Fibroblast of gingiva (primary cell): ENCODE measurements at places on chromosomes 3 and 15.

GRCh38 chr15:48596841-48597240, 48.7 kb downstream of the FBN1 start:
- DNase-seq = peak; percentile 33

- no peak for DNase-seq
These were observed 144.1 kb upstream of the GALNT15 start for GRCh38 chr3:16030342-16030741.

GRCh38 chr15:83992324-83993031, 243.1 kb upstream of the GOLGA6L4 start:
- no peak for DNase-seq

- DNase-seq = no peak
These were observed 14.4 kb upstream of the ALDH1L1 start for GRCh38 chr3:126194713-126195305.

DNA sequence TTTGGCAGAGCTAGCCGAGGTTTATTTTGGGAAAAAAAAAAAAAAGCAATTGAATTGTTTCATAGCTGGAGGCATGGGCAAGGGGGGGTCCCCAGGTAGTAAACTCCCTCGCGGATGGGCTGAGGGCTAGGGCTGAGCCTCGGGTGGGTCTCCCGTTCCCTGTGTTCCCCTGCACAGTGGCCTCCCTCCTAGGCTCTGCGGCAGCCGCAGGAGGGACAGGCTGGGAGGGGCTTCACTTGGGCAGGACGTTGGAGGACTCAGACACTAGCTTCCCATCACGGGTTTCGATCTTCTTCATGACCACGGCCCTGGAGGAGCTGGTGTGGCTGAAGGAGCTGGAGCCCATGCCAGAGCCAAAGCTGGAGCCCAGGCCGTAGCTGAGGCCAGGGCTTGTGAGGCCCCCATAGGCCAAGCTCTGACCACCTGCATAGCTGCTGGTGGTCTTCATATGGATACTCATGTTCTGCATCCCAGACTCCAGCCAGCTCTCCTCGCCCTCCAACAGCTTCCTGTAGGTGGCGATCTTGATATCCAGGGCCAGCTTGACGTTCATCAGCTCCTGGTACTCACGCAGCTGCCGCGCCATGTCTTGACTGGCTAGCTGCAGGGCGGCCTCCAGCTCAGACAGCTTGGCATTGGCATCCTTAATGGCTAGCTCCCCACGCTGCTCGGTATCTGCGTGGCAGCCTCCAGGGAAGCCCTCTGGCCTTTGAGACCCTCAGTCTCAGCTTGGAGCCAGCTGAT, 64.0 kb upstream of the CDAN1 start:
- no peak for DNase-seq

DNA sequence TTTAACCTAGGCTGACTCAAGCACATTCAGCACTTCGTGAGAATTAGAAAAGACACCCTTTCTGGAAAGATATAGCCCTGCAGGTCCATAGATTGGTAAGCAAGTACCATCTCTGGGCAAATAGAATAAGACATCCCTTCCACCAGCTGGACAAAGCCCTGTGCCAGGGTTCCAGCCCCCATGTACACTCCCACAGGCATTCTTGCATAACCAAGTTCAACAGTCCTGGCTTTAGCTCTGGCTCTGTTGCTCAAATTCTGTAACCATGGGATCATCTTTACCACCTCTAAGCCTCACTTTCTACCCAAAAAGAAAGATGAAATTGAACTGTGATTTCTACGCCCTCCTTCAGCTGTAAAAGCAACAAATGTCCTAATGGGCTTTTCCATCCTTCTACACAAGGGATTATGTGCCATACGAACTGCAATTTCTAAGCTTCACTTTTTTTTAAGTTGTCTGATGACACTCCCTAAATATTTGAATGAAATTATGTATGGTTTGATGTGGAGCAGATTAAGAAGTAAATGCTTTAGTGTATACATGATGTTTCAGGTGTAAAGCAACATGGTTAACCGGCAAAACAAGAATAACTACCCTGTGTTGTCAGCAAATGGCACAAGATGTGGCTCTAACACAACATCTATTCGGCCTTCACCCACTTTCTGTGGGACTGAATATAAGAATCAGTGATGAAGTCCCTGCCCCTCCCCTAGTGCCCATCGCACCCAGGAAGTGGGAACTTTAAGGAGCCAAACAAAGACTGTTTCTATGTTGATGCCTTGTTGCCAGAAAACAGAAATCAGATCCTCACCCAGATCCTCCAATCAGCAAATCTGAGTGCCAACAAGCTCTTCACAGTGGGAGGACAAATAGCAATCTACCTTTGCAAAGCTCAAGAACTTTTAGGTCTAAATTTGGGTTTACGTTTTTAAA, 165.7 kb downstream of the P3H2 start:
- peak; percentile 46 for DNase-seq

GRCh38 chr15:43826508-43827341, at the start of gene WDR76:
TSS of gene WDR76 (plus strand) at chr15:43827002. CDS start at chr15:43827033, 31 bp downstream.
- peak; percentile 75 for DNase-seq

DNA sequence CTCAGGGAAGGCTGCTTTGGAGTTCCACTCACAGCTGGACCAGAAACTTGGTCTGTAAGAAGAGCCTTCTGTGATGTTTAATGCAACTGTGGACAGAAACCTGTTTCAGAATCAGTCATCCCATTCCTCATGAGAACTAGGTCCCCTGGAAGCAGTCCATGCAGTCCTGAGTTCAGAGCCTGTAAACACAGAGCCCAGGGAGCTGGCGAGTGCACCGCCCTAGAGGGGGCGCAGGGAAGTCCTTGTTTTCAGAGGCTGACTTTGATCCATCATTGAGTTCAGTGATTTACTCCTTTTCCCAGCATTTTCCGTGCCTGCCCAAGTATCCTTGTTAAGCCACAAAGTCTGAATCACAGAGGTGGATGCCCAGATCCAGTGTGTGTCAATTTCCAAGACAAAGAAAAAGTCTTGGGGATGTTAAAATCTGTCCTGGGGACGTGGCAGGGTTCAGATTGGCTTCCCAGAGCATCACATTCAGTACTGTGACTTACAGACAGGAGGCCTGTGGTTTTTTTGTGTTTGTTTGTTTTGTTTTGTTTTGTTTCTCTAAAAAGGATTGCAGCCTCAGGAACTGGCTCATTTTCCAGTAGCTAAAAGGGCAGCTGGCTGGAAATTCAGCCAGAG, 9.8 kb upstream of the TXNRD3 start:
- DNase-seq = peak; percentile 70

DNA sequence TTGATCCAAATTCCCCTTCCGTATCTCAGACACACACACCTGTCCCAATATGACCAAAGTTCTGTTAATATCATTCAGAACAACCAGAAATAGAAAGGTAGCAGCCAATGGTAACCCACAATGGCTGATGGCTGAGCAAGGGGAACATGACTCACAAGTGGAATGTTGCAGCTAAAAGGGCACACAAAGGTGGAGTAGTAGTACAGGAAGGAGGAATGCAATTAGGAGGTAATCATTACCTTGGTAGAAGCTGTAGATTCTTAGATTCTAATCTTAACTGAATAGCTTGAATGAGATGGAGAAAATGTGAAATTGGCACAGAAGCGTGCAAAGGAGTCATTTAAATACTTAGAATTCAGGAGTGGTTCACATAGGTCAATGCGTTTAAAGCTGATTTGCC, 347.9 kb downstream of the NR2F2 start:
- DNase-seq = no peak

DNA sequence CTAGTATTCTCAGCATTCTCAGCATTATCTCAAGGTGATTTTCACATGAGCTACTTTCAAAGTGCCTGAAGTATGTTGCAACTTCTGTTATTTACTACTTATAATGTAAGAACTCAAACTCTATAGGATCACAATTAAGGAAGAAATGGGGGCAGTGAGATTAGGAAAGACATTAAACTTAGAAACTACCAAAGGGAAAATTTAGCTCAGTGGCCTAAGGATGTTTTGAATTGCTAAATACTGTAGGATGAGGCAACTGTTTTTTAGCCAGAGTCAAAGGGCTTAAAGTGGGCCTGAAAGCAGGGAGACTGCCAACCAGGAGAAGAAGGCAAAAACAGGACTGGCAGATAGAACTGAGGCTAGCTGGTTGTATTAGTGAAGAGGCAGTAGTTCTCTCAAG, 55.5 kb upstream of the MBNL1 start:
- DNase-seq = peak; percentile 65

DNA sequence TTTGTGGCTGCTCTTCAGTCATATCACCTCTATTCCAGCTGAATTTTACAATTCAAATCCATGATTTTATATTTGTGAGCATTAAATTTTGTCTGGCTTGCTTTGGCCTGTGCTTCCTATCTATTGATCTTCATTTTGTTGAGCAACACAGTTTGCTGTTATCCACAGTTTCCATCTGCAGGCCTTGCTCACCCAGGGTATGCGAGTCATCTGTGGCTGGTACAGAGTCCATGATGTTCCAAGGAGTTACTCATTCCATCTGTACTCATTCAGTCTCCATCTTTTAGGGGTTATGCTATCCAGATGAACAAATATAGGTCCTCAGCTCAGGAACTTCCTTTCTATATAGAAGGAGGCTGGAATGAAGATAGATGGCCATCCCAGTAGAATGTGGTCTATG, 70.1 kb upstream of the CCK start:
- no peak for DNase-seq

- DNase-seq = no peak
These were observed 289.6 kb upstream of the C2CD4B start for GRCh38 chr15:62454567-62455172.

DNA sequence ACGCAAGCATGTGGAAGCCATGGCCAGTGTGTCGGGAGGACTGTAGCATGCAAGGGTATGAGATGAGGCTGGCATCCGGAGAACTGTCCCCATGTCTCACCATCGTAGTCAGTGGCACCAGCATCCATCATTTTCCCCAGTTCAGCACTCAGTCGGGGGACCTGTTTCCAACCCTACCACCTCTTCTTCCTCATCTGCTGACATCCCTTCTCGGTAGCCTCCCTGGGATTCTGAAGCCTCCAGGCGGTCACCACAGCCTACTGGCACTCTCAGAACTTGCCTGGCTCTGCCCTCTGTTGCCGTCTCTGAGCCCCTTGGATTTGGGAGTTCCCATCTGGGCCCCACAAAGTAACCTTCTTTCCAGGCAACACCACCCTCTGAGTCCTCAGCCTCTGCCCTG, 131.1 kb upstream of the ABHD17C start:
- no peak for DNase-seq

GRCh38 chr3:47974974-47975470, 41.2 kb downstream of the MAP4 start:
- DNase-seq = no peak

DNA sequence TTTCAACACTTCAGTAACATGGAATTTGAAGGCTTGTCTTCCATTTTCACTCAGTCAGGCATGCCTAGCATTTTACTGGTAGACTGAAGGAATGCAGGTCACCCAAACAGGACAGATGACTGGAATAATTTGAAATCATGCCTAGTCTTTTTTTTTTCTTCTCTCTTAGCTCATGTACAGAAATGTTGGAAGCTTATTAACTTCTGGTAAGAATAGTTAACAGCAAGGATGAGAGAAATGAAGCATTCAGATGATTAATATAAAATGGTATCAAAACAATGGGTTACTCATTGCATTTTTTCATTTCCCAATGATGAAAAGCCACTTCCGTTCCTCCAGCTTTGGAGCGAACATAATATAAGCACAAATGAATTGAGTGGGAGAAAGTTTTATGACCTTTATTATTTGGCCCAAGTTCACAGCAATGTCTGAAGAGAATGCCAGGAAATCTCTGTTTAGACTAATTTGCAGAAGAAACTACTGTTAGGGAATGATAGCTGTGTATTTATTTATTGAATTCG, 431.6 kb upstream of the RASGRP1 start:
- DNase-seq = peak; percentile 94

DNA sequence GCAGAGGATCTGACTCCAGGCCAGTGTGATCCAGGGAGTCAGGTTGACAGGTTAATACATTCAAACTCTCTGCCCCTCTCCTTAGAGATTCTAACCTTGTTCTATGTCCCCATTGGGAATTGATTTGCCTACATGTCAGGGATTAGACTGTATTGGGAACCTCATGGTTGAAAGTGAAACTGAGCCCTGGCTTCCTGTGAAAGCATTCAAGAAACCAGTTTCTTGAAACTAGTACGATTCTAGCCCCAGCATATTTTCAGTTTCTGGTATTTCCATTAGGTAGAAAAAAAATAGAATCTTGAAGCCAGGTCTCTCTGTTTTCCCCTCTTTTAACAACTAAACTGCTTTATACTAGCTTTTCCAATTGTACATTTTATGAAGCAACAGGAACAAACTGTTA, 140.4 kb upstream of the ABI3BP start:
- no peak for DNase-seq
